ENCODE measurements at places on chromosomes 13 and 19.

DNA sequence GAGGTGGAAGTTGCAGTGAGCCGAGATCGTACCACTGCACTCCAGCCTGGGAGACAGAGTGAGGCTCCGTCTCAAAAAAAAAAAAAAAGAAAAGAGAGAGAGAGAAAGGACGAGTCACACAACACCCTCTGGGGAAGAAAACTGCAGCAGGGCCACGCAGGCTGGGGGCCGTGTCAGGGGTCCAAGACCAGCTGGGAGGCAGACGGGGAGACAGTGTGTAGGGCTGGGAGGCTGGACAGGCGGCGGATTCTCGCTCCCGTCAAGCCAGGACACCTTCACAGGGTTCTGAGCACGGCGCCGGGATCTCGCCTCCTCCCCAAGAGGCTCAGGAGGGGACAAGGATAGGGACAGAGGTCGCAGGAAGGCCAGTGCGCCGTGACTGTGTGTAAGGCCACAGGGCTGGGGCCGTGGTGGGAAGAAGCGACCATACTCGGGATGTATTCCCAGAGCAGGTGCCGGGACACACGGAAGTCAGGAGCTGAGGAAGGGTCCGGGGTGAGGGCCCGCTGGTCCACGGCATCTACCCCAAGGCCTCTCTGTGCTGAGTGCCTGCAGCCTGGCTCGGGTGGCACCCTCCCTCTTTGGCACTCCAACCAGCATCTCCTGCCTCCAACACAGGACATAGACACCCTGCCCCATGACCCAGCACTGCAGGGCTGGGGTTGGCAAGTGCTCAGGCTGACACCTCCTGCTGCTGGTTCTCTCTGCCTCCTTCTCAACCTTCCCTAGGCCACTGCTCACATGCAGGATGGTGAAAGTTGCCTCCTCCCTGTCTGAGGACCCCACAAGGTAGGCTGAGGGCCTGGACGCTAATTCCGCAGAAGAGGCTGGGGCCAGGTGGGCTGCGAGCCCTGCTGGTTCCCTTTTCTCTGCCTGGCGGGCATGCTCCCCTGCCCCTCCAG, 21.2 kb downstream of the ZNF787 start:
- no peak for DNase-seq

DNA sequence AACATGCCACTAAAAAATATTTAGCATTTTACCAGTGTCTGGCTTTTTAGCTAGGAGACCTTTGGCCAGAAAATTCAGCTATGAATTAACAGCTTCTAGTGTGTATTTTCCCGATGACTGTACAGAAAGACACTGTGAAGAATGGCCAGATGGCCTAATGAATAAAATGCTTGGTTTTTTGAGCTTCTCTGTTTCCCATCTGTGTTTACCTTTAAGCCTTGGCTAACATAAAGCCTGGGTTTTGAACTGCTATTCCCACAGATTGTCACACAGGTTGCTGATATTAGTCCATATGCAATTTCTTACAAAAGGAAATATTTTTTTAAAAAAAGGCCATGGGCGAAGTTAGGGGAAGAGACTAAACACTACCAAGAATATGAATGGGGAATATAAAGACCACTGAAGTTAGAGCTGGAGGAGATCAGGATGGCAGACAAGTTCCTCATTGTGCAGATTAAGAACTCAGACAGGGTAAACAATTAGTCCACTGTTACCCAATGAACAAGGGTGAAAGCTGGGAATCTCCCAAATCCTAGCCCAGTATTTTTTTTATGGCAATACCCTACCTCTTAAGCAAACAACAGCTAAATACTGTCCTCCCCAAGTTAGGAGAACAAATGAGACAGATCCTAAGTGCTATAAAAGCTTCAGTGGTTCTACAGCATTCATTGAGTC, 95.1 kb downstream of the DCT start:
- DNase-seq = no peak

GRCh38 chr19:49927526-49928264, 1.3 kb upstream of the ATF5 start:
- DNase-seq = no peak

DNA sequence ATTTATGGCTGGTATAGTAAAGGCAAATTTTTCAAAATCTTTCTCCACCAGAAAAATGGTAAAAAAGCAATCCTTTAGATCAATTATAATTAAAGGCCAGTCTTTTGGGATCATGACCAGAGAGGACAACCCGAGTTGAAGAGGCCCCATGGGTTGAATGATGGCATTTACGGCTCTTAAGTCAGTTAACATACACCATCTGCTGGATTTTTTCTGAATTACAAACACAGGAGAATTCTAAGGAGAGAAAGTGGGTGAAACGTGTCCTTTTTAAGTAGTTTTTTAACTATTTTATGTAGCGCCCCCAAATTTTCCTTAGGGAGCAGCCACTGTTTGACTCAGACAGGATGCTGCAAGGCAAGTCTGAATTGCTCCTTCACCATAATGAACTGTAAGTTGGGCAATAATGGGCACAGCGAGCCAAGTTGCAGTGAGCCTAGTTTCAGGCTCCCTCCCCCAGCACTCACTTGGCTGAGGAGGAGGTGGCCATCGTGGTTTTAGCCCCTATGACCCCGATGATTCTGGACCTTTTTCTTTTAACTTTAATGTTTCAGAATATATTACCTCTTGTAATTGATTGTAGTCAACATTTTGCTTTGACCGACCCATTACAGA, 13.6 kb upstream of the ZNF611 start:
- no peak for DNase-seq

DNA sequence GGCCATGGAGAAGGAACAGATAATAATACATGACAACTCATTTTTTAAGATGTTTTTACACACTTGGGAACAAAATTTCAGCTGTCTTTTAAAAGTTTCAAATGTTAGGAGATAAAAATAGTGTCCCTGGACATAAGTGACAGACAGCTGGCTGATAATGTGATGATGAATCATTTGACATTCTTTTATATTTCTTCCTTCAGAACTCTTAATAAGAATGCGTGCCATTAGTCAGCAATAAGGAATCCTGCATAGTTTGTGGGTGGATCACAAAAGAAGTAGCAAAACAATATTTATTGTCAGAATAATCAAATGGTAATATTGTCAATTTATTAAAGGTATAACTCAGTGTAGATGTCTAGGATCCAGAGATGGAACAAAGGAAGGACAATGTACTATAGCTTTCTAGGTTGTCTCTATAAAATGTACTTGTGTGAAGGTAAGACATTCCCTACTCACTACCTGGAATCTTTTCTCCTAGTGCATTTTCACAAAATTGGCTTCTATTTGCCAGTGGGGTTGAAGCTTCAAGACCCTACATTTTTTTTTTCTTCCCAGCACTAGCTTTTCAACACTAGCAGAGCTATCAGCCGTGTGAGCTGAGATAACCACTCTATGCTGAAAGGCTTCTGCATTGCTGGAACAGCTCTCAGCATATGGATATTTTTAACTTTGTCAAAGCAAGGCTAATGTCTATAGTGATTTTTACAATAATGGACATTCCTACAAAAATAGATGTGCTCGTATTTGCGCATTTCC, 175.6 kb upstream of the SLITRK6 start:
- DNase-seq = no peak

- DNase-seq = no peak
These were observed 50.0 kb upstream of the RGCC start for GRCh38 chr13:41407380-41407779.

- no peak for DNase-seq
These were observed 518 bp upstream of the PLPP2 start for GRCh38 chr19:291561-292280.

- DNase-seq = no peak
These were observed 5.3 kb downstream of the VWA8 start for GRCh38 chr13:41955605-41956004.

GRCh38 chr13:113566227-113566561, 18.4 kb upstream of the TFDP1 start:
- peak; percentile 5 for DNase-seq

DNA sequence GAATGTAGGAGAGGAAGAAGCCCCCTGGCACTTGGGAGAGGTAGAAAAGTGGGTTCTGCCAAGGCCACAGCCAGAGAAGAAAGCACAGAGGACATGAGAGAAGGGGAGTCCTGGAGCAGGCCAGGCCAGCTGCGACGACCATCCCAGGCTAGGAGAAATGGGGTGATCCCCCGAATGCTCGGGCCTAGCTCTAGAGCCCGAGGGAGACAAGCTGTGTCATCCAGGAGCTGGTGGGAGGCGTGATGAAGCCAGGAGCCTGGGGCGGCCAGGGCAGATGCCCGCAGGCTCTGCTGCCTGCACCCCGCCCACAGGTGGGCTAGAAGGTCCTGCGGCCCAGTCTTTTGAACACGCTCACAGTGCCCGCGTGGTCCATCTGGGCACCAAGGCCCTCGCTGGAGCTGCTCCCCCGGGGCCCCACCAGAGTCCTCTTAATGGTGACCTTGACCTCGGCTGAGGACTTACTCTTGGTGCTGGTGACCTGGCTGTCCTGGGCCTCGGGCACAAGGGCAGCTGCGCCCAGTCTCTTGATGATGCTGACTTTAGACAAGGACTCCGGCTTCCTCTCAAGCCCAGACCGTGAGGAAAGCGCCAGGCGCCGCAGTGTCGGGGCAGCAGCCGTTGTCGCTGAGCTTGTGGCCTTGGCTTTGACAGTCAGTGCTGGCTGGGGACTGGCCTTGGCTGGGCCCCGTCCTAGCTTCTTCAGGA, 26.5 kb downstream of the C19orf47 start:
- DNase-seq = no peak

DNA sequence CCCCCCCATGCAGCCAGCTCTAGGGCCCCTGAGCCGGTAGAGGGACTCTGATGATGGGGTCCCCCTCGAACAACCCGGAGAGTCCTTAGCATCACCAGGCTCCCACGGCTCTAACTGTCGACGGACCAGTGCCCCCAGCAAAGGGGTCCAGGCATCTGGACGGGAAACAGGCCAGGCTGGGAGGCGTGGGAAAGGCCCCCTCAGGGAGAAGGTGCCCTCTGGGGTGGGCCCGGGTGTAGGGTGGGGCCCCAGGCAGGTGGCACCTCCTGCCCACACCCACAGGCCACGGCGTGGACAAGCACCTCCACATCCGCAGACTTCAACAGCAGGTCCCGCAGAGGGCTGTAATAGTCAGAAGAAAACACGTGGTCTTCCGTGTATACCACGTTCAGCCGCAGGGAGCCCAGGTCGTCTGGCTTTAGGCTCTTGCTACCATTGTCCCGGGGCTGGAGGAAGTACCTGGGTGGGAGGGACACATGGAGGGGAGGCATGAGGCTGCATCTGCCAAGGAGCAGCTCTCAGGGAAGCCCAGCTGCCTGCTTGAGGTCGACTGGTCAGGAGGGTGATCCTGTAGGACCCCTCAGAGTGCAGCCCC, 44.7 kb upstream of the C13orf46 start:
- DNase-seq = no peak

DNA sequence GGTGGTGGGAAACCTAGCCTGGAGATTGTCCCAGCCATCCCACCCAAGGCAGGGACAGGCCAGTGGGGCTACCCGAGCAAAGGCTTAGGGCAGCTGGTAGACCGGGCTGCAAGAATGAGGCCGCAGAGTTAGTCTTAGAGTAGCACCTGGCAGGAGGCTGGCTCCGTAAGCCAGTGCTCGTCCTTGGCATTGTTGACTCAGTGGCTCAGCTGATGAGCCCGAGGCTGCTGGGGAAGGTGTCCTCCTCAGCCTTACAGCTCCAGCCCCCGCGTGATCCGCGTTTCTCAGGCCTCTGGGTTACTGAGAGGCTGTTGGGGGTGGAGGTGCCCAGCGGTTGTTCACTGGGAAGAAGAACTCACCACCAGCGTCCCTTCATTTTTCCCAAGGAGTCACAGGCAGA, 24.7 kb downstream of the PPP1R37 start:
- DNase-seq = no peak

DNA sequence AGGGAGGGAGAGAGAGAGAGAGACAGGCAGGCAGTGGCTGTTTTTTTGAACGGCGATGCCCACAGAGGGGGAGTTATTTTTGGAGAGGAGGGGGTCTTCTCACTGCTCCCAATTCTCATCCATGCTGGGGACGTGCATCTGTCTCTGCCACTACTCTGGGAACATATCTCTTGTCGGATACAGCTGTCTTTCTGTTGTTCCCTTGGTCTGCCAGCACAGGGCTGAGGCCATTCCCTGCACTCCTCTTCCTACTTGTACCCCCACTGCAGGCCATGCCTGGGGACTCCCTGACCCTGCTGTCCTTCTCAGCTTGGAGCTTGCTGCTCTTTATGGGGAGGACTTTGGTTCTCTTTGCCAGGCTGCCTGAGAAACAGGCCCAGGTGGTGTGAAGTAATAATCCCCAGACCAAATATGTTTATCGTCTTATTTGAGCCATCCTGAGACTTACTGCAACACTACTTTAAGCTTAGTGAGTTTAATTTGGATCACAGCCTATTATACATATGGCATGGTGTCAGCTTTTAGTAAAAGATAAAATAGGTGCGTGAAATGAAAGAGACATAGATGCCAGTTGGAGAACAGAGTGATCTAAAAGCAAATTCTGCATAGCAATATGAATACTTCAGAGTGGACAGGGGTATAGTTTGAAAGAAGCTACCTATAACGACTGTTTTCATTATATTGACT, 19.1 kb downstream of the LRCH1 start:
- DNase-seq = no peak

GRCh38 chr13:91247768-91248167, 99.7 kb upstream of the MIR17HG start:
- no peak for DNase-seq

GRCh38 chr13:74306496-74306895, 172.3 kb upstream of the KLF12 start:
- no peak for DNase-seq

- peak; percentile 69 for DNase-seq
These were observed 7.2 kb downstream of the UHRF1 start for GRCh38 chr19:4916292-4917082.

DNA sequence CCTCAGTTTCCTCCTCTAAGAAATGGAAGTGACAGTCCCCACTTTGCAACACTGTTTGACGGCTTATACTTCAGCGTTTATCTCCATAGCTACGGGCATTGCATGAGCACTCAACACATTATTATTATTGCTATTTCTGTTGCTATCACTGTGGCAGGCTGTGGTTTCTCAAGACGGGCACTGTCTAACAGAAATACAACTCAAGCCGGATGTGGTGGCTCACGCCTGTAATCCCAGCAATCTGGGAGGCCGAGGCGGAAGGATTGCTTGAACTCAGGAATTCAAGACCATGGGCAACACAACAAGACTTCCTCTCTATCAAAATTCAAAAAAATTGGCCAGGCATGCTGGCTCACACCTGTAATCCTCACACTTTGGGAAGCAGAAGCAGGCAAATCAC, 4.9 kb upstream of the ZSWIM4 start:
- DNase-seq = peak; percentile 62

DNA sequence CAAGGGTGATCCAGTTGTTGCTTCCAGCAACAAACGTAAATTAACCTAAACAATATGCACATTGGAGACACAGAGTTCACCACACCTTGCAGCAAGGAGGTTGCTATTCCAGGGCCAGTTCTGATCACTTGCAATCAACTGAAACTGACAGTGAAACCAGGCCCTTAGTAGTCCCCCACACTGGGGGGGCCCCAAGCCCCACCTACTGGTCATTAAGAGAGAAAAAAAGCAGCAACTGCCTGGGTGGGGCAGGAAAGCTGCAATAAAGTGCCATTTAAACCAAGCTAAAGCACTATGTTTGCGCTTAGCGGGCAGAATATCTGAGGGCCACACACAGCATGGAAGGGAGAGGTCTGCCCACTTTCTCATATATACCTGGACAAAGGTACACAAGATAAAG, 51.5 kb downstream of the ATP7B start:
- DNase-seq = peak; percentile 65

GRCh38 chr13:97067017-97067895, 73.0 kb upstream of the OXGR1 start:
- no peak for DNase-seq
